Kidney tubule cell (primary cell): ENCODE measurements at places on chromosomes 16 and 17.

GRCh38 chr16:88354229-88355092 lies 28.3 kb upstream of the ZNF469 start:
- no peak for DNase-seq

- DNase-seq = peak; percentile 24
These were observed 63.0 kb upstream of the TEKT3 start for GRCh38 chr17:15404106-15405057.

- DNase-seq = peak; percentile 61
These were observed 623 bp downstream of the E4F1 start for GRCh38 chr16:2223942-2224486.

GRCh38 chr16:20867585-20867984 lies 32.6 kb downstream of the DCUN1D3 start:
- DNase-seq = no peak

DNA sequence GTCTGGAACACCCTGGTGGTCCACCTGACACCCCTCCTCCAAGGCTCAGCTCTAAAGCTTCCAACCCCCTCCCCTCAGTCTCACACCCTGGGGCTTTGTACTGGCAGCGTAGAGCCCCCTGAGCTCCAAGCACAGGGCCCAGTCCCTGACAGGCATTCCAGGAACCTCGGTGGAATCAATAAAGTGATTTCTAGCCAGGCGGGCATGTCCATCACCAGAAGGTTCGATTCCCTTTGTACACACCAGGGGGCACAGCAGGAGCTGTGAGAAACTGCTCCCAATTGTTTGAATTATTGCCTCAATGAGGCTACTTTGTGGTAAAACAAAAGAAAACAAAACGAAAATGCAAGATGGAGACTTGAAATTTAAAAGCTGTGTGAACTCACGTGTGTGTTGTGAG lies 51.8 kb downstream of the SMPD3 start:
- peak; percentile 48 for DNase-seq

DNA sequence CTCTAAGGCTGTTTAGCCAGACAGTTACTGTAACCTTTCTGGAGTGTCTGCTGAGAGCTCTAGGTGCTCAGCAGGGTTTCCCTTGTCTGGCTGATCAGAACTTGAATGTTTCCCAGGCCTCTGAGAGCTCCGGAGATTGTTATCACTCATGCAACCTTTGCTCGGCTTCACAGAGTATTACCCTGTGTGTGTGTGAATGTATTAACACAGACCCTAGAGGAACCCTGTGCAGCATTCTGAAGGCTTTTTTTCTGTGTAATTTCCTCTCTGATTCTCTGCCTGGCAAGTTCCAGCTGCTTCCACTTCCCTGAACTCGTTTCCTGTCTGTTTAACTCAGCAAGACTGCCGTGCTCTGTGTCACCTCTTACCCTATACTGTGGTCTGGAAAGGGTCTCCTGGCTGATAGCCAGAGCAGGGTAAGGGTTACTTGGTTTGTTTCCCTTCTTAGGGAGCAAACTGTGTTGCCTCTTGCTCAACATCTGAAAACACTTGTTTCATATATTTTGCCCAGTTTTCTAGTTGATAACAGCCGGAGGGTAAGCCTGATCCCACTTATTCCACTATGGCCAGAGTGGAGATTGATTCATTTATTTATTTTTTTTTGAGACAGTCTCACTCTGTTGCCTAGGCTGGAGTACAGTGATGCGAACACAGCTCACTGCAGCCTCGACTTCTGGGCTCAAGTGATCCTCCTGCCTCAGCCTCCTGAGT lies 21.7 kb downstream of the PRMT7 start:
- DNase-seq = peak; percentile 16

DNA sequence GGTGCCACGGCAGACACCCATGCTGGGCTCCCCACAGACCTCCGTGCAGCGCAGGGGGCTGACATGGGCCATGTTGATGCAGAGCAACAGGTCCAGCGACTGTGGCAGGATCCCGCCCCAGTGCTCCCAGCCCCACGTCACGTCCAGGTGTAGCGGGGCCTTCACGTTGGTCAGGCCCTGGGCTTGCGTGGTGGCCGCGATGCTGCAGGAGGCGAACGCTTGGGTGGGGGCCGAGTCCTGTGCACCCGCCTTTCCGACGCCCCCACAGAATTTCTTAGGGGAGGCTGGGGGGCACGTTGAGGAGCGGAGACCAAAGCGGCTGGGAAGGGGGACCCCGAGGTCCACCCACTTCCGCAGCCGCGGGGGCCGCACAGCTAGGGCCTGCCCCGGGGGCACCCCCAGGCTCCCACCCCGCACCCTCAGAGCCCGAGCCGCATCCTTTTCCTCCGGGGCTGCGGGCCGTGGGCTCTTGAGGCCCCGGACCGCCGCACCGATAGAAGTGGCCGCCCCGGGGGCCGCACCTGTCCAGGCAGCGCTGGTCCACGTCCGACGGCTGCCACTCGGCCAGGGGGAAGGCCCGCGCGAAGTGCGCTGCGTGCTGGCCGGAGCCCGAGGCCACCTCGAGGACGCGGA lies 416 bp downstream of the METTL26 start:
- no peak for DNase-seq

DNA sequence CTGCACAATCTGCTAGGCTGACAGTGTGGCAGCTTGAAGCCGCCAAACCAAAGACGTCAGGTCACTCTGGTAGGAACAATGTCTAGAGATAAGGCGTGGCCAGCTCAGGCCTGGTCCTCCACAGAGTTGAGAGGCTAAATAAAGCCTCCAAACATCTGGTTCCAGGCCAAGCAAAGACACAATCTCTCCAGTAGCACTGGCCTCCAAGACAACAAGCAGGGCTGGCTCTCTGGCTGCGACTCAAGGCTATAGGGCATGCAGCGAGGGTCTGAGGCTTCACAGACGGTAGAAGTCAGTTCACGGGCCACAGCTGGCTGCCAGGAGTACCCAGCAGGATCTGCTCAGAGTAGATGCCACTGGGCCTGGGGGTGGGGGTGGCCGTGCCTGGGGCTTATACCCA lies 75.6 kb downstream of the ABR start:
- DNase-seq = no peak

DNA sequence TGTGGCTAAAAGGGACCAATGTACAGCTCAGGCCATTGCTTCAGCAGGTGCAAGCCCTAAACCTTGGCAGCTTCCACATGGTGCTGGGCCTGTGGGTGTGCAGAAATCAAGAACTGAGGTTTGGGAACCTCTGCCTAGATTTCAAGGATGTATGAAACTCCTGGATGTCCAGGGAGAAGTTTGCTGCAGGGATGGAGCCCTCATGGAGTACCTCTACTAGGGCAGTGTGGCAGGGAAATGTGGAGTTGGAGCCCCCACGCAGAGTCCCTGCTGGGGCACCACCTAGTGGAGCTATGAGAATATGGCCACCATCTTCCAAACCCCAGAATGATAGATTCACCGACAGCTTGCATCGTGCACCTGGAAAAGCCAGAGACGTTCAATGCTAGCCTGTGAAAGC lies 13.0 kb downstream of the EFCAB5 start:
- no peak for DNase-seq

DNA sequence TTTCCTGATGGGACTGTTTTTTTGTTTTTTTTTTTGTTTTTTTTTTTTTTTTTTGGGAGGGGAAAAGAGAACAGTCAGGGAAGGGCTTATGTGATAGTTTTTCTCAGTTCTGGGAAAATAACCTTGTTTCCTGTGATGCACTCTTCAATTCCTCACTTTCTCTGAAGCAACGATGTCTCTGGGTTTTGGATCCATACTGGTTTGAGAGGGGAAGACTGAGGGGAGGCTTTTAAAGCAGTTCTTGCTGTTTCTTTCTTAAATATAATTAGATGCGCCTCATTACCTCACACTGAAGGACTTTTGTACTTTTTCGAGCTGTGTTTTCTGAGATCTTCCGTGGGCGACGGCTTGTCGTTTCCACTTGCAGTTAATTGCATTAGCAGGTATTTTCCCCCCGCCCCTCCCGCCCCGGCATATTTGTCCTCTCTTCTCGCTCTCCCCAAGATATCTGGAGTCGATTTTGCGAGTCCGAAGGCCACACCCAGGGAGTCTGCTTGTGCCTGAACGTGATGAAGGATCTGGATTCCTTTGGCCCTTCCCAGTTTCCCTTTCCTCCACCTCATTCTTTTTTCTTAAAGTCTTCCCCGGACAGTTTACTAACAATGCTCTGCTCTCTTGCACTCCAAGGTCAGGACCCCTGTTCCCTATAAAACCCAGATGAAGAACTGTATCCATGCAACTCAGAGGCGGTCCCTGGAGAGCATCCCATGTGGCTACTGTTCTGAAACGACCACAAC lies 125.2 kb upstream of the ZFHX3 start:
- no peak for DNase-seq

- no peak for DNase-seq
These were observed 250.8 kb downstream of the STX8 start for GRCh38 chr17:9324864-9325263.

- no peak for DNase-seq
These were observed 6.2 kb downstream of the SP2 start for GRCh38 chr17:47902039-47902744.

GRCh38 chr17:7582396-7583252 lies 1.0 kb upstream of the MPDU1 start:
- no peak for DNase-seq

DNA sequence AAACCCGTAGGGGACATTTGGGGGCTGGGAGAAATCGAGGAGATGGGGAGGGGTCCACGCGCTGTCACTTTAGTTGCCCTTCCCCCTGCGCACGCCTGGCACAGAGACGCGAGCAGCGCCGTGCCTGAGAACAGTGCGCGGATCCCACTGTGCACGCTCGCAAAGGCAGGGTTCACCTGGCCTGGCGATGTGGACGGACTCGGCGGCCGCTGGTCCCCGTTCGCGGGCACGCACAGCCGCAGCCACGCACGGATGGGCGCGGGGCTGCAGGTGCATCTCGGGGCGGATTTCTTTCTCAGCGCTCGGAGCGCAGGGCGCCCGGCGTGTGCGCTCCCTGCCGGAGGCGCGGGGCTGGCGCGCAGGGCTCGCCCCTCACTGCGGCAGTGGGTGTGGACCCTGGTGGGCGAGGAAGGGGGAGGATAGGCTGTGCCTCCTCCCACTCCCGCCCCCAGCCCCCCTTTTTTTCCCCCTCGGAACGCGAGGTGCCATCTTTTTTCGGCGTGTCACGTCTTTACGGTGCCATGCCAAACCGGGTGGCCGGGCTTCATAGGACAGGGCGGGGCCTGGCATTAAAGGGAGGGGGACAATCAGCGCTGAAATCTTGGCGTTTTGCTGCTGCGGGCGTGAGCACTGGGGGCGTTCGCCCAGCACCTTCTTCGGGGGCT lies 1.1 kb downstream of the MAPT start:
- DNase-seq = peak; percentile 18

DNA sequence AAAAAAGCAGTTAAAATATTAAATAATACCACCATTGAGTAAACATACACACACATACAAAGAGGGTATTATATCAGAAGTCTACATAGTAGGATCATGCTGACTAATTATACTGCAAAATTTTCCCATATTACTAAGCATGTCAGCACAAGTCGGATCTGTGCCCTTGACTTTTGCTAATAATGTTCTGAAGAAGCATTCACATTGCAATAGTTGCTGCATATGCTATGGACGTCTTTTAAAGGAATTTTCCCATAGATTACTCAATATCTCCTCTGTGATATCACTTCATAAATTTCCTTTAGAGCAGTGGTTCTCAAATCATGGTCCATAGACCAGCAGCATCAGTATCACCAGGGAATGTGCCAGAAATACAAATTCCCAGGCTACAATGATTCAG lies 110.9 kb upstream of the NUDT7 start:
- DNase-seq = no peak
